ENCODE measurements at places on chromosomes 7 and 10.

DNA sequence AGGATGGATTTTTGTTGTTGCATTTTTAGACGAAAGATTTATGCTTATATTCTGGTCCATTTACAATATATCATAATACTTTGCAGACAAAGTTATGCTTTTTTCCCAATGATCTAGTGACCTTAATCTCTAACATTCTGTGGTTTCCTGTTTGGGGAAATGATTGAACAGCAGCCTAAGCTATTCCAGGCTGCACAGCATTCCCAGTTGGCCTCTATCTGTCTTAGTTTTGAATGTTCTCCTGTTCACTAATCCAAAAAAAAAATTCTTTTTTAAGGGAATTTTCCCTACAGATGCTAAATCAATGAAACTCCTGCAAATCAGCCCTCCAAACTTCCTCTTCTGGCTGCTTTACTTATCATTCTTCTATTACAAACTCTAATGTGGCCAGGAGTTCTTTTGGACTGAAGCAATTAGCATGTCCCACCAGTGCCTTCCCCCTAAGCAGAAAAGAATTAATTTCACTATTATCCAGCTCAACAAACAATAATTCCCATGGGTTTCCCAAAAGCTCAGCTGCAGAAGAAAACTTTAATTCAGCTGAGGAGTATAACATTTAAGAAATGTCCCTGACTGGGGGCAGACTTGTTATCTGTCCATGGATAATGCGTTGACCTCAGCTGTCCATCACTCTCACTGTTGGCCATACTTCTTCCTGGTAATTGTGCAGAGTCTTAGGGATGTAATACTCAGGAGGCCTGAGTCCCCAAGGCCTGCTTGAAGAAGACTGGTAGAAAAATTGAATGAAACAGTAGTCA, 81.9 kb upstream of the TRIL start:
- DNase-seq: no peak

- no peak for DNase-seq
These were observed 365.3 kb upstream of the RNF32 start for GRCh38 chr7:156275292-156275691.

GRCh38 chr7:38545977-38546376, 85.2 kb downstream of the AMPH start:
- no peak for DNase-seq

- DNase-seq: no peak
These were observed 202.4 kb downstream of the BICC1 start for GRCh38 chr10:58715061-58715460.

GRCh38 chr10:117502421-117503243, 39.9 kb upstream of the EMX2 start:
- no peak for DNase-seq

GRCh38 chr7:138595454-138595853, 105.7 kb downstream of the SVOPL start:
- no peak for DNase-seq

GRCh38 chr7:137613006-137613525, 233.7 kb downstream of the DGKI start:
- no peak for DNase-seq

- peak; percentile 6 for DNase-seq
These were observed 18.9 kb downstream of the GBX1 start for GRCh38 chr7:151148319-151149259.

- no peak for DNase-seq
These were observed 28.7 kb upstream of the SLC29A3 start for GRCh38 chr10:71290331-71290730.

GRCh38 chr10:78911533-78912340, 157.0 kb upstream of the ZMIZ1 start:
- no peak for DNase-seq

- no peak for DNase-seq
These were observed 60.3 kb upstream of the FEZF1 start for GRCh38 chr7:122364761-122365280.

DNA sequence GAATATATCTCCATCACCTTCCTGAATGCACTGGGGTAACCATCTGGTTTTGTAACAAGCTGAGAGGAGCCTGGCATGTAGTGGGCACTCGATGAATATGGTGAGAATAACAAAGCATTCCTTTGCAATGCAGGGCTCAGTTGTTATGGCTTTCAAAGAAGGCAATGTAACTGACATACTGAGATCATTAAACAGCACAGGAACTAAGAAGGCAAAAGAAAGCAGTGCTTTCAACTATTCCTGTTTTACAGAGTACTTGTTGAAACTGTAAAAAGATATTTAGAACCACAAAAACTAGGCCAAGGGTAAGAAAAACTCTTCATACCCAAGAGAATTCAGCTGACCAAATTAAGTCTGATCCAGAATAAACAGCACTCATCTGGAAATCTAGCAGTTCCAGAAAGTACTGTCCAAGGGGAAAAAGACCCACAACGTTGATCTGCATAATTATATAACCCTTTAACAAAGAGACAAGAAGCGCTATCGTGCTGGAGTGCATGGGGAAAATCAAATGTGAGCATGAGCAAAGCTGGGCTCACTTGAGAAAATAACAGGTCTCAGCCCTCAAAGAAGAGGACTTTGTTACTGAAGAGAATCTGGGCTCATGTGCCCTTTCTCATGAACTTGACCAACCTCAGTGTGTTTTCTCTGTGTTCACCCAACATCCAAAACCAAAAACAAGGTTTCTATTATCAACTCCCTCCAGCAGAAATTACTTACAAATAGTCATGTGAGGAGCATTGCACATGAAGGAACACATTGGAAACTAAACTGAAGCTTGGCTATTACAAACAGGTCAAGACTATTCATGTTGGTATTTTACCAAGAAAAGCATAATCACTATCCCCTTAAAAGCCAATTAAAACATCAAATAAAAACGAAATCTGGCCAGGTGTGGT, 116.2 kb downstream of the AVL9 start:
- DNase-seq: no peak

GRCh38 chr7:37703361-37703760, 19.8 kb downstream of the GPR141 start:
- DNase-seq: no peak

GRCh38 chr7:50367570-50367969, 63.1 kb downstream of the IKZF1 start:
- DNase-seq: no peak

DNA sequence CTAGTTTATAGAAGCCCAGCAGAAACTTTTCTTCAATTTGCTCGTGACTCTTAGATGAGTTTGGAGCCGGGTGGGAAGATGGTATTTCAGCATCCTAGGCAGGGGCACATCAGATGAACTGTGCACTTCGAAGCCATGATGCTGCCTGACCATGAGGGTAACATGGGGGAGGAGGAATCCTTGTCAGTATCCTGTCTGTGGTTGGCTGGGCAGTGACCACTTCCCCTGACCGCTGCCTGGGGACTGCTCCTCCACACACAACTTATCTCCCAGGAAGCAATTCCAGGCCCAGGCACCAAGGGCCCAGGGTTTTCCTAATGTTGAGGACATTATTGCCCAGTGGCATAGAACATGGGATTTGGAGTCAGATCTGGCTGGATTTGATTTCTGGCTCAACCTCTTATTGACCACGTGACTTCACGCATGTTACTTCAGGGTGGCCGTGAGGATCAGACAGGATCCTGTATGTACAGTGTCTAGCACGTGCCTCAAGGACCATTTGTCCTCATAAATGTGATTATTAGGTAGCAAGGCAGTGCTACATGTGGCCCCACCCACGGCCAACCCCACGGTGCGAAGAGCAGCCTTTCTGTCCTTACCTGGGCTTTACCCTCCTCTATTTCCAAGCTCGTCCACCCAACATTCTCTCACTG, 65.2 kb downstream of the PTPRE start:
- DNase-seq: no peak

DNA sequence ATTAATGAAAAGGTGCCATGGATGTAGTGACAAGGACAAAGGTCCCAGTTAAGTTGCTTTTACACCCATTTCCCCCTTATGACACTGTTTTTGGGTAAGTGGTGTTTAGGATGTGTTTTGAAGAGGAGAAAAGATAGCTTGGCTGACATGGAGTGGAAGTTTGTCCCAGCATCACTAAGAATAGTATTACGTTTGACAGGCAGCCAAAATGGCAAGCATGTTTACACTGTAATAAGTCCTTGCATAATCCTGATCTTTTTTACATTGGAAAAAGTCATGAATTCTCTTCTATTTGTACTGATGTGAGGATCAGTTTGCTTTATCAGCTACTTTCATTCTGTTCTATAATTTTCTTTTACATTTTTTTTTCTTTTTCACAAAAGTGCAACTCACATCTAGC, 137.8 kb downstream of the CHRM2 start:
- DNase-seq: no peak

GRCh38 chr10:6990891-6991290, 410.8 kb upstream of the PRKCQ start:
- DNase-seq: peak; percentile 7

DNA sequence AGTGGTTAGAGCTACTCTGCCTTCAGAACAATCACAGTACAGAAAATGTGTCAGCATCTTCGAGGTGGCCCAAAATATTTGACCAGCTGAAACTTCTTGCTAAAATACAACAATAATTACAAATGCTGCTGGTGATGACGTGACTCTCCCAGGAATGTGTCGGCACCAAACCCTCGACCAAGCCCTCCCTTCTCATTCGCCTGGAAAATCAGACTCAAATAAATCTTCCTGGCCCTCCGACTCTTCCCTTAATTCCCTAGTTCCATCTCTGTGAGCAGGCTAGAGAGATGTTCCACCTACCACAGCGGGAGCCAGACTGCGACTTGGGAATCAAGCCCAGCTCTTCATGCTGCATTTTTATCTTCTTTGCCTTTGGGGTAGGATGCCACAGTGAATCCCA, 4.1 kb downstream of the PRSS2 start:
- DNase-seq: no peak

DNA sequence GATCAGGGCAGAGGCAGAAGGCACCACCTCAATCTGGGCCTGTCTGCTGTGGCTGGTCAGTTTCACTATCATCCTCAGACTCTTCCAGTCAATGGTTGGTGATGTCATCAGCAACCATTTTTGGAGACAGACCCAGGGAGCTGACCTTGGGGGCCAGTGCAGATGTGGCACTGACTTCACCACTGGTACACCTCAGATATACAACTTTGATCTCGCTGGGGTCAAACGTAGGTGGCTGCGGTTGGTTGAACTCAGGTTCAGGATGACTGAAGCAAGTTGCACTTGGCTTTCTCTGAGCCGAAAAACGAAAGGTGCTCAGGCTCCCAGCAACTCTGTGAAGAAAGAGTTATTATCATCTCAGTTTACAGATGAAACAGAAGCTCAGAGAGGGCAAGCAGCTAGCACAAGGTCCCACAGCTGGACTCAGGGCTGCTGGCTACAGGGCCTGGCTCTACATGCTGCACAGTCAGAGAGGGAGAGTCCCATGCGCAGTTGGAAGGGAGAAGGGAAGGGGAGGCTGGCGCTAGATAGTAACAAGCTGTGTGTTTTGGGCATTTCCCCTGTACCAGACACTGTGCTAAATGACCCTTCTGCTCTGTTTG, 27.2 kb downstream of the ANKRD16 start:
- no peak for DNase-seq

DNA sequence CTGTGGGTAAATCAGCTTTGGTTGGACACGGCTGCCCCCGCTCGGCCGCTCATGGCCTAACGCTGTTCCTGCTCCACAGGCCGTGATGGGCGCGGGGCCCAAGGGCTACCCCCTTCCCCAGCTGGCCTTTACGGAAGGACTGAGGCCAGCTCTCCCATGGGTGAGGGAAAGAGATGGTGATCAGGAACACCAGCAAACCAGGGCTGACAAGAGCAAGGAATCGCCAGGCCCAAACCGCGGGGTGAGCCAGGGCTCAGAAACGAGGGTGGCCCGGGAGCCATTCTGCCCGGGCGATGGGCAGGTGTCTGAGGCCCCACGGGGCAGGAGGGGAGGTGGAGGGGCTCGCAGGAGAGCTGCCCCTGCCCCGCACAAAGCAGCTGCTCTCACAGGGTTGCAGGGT, 26.6 kb downstream of the GPER1 start:
- DNase-seq: no peak

GRCh38 chr10:51340366-51340765, 266.1 kb downstream of the PRKG1 start:
- DNase-seq: no peak

GRCh38 chr7:148474481-148475025, 116.0 kb upstream of the C7orf33 start:
- DNase-seq: no peak

- no peak for DNase-seq
These were observed 110.5 kb upstream of the KCTD7 start for GRCh38 chr7:66518151-66518691.

GRCh38 chr7:94264756-94265155, 129.9 kb upstream of the COL1A2 start:
- DNase-seq: no peak

- DNase-seq: no peak
These were observed 17.8 kb downstream of the PAX2 start for GRCh38 chr10:100763043-100763747.

Measured in CD8-positive, alpha-beta T cell (primary cell).